ENCODE measurements at places on chromosomes 3 and 15.
A peak's percentile ranks its signal among the peaks of the same experiment; 100 is the strongest.

DNA sequence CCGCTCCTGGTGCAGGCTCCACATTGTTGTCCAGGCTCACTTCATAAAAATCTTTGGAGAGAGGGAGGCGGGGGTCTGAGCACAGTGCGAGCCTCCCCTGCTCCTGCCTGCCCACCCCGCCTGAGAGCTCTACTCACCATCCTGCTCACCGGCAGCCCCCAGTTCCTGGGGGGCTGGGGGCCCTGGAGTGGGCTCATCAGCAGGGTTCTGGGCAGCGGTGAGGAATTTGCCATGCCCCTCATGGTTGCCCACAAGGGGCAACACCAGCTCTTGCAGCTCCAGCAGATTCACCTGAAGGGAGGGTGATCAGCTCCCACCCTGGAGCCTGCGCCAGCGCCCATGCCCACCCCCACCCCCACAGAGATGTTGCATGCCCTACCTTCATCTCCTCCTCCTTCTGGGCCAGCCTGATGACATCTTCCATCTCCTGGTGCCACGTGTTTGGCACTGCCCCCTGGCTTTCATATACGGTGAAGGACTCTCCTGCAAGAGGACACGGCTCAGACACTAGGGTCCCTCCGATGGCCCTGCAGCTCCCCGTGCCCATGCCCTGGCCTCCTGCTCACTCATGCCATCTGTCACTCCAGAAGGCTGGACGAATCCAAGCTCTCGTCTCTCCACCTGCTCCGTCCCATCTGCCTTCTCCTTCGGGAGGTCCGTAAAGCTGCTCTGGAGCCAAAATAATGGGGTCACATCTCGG is 162.1 kb downstream of the TBC1D2B start:
- DNase-seq: no peak

DNA sequence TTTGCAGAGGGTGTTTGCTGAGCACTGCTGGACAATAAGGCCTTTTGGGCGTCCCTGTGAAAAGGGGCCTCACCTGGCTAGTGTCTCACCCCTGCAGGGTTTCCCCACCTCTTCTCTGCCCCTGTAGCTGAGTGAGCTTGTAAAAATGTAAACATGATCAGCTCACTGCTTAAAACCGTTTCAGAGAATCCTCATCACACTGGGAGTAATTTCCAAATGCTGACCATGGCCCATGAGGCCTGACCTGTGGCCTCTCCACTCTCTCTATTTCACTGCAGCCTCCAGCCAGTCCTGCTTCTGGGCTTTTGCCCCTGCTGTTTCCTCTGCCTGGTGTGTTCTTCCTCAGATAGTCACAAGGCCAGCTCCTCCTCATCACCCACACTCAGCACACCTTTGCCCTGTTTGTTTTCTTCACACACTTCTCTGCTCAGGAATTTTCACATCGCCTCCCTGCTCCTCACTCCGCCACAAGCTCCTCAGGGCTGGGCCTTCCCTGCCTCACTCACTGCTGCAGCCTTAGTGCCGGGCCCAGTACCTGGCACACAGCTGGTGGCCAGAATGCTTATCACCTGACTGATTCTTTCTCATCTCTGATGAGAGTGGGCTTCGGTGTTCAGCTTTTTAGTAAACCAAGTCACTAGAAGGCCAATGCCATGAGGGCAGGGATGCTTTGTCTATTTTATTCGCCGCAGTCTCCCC is 79.3 kb upstream of the SEC13 start:
- DNase-seq: no peak

DNA sequence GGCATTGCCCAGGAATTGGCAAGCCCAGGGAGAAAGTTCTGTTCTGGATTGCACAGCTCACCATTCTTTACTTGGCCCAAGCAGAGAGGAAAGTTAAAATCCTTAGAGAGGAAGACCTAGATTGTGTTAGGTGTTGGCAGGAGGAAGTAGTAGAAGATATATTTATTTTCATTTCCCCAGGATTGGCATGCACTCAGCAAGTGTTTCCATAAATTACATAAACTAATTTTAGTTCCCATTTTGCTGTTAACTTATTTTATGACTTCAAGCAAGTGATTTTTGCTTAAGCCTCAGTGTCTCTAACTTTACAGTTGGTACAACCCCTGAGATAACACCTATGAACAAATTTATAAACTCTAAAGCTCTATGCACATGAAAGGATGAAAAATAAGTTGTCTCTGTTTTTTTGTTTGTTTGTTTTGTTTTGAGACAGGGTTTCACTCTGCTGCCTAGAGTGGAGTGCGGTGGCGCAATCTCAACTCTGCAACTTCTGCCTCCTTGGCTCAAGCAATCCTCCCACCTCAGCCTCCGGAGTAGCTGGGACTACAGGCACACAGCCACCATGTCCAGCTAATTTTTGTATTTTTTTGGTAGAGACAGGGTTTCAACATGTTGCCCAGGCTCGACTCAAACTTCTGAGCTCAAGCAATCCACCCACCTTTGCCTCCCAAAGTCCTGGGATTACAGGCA is 31.2 kb upstream of the TOP2B start:
- peak; percentile 54 for DNase-seq

DNA sequence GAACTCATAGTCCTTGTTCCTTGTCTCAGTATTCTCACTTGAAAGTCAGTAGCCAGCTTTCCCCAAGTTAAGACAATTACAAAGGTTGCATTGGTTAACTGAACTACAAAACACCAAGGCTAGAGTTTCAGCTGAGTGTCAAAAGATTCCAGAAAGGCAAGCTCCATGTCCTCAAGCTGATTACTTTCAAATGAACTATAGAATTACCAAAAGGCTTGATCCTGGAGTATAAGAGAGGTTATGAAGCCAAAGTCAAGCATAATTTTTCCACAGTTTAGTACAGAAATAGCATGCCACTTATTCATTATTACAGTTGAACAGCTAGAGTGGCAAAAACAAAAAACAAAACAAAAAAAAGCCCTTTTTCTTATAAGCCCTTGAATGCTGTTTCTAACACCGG is 51.9 kb downstream of the ZBTB20 start:
- DNase-seq: no peak

GRCh38 chr15:96252148-96252547 is 78.4 kb upstream of the NR2F2 start:
- no peak for DNase-seq

GRCh38 chr3:8618950-8619349 is 25.6 kb downstream of the SSUH2 start:
- DNase-seq: no peak

GRCh38 chr3:168574455-168575158 is 478.9 kb upstream of the GOLIM4 start:
- no peak for DNase-seq

DNA sequence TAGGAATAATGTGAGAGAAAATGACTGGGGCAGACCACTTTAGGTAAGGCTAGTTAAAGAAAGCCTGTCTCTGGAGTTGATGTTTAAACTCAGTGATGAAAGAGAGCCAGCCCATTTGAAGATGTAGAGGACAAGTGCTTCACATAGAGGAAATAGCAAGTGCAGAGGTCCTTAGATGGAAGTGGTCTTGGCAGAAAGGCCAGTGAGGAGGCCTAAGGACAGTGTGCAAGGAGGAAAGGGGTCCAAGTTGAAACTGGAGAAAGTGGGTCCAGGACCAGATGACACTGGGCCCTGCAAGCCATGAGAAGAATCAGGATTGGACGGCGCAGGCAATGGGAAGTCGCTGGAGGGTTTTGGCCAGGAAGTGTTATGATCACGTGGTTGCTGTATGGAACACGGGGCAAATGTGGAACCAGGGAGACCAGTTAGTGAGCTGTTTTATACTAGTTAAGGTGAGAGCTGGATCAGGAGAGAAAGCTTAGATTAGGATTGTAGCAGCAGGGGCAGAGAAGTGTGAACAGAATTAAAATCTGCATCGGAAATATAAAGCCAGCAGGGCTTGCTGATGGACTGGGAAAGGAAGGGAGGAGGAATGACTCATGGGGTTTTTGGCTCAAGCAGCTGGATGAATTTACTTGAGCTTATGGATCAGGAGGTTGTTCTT is 48.0 kb upstream of the SCAANT1 start:
- peak; percentile 56 for DNase-seq

- no peak for DNase-seq
Measured at GRCh38 chr3:40989141-40990061, 209.9 kb upstream of the CTNNB1 start.

- DNase-seq: no peak
Measured at GRCh38 chr3:8166014-8166413, 335.6 kb upstream of the LMCD1 start.

GRCh38 chr15:38048001-38048455 is 113.6 kb downstream of the TMCO5A start:
- no peak for DNase-seq

- peak; percentile 60 for DNase-seq
Measured at GRCh38 chr3:183698756-183699155, 1.2 kb downstream of the YEATS2 start.

DNA sequence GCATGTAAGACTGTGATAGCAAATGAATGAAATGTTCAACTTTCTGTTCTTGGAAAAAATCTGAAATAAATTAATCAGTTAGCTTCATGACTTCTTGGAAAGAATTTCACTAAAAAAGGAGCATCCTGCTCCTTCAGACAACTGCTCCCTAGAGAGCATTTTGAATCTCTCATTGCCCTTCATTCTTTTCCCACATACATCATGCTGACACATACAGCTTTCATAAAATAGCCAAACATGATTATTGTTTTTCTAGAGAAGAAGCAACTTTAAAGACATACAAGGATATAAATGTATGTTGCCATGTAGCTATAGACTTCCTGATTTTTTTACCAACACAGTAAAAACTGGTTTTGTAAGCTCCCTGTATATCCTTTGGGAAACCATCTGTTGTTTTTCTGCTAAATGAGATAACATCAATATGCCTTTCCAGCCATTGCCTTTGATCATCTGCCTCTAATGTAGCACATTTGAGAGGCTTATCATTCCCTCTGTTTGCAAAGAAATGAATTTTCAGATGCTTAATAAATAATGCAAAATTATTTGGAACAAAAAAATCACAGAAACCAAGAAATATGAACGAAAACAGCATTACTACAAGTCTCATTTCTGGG is 248.2 kb upstream of the GPR149 start:
- DNase-seq: no peak

- DNase-seq: no peak
Measured at GRCh38 chr15:100256101-100256969, 85.4 kb downstream of the ADAMTS17 start.

DNA sequence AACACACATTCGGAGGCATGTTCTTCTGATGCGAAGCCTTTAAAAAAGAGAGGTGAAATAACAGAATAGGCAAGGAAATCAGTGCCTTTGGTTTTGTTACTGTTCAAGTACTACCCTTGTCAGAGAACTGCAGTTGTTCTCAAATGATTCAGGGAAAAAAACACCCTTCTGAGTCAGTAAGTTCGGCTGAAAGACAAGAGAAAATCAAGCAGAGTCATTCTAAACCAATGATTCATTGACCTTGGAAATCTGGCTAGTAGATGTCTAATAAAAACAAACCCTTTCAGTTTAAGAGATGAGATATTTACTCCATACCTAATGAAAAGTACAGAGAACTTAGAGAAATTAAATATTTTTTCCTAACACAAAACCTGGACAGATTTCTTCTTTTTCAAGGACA is 72.7 kb upstream of the ABI3BP start:
- DNase-seq: no peak

DNA sequence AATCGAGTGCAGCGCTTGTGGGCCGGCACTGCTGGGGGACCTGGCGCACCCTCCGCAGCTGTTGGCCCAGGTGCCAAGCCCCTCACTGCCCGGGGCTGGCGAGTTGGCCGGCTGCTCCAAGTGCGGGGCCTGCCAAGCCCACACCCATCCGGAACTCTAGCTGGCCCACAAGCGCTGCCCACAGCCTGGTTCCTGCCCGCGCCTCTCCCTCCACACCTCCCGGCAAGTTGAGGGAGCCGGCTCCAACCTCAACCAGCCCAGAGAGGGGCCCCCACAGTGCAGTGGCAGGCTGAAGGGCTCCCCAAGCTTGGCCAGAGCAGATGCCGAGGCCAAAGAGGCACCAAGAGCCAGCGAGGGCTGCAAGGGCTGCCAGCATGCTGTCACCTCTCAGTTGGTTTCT is 73.4 kb downstream of the PLXNA1 start:
- DNase-seq: no peak

- DNase-seq: peak; percentile 91
Measured at GRCh38 chr15:78915341-78916087, 29.3 kb downstream of the CTSH start.

DNA sequence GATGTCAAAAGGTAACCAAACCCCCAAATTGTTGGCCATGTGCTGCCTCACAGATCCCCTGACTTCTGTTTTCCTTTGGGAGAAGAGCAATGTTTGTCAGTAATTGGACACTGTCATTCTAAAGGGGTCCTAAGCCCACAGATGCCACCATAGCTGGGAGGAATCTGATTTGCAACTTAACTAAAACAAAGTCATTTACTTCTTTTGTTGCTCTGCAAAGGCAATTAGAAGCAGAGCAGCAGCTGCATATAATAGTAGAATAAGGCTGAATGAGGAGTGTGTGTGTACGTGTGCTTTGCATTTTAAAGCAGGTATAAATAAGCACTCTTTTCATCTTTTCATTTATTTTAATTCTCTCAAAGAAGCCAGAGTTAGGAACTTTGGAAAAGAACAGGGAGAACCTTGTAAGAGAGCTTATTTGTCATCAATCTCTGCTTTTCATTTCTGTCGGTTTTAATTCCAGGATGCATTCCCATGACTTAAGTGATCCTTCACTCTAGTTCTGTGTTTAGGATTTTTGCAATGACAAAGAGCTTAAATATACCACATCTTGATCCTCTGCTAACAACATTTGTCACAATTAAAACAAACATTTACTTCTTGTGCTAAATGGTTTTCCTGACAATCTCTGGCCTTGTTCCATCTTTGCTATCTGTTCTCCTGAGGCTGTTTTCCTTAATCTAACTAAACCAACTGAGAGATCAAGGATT is 530.2 kb upstream of the CBLB start:
- no peak for DNase-seq

- DNase-seq: peak; percentile 90
Measured at GRCh38 chr15:40104865-40105516, 3.7 kb downstream of the BMF start.

- no peak for DNase-seq
Measured at GRCh38 chr3:195151866-195152541, 119.0 kb downstream of the XXYLT1 start.
